HTR-8/SVneo (cell line): ENCODE measurements at places on chromosomes 4 and X.

DNA sequence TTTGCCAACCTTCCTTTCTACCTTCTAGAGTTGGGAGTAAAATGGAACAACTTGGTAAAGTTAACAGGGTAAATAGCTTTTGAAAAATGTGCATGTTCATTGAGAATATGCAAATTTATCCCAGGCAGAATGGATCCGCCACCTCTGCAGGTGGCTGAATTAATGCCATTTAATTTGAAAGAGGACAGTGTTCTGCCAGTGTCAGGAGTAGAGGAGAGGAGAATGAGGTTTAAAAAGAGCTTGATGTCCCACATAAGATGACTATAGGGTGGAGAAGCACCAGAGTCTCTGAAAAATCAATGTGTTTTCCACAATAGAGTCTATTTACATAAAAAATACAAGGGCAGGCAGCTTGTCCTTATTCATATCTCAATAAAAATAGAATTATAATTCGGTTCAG, 1804.3 kb upstream of the PCDH10 start:
- DNase-seq: no peak

DNA sequence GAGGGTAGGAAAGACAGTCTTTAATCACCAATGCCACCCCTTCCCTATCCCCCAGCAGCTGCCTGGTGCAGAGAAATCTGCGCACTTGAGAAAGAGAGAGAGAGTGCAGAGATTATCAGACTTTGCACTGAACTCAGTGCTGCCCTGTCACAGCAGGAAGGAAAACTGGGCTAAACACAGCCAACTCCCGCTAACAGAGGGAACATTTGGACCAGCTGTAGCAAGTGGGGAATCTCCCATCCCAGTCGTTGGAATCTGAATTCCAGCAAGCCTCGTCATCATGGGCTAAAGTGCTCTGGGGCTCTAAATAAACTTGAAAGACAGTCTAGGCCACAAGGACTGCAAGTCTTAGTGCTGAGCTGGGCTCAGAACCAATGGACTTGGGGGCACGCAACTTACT, 168.7 kb downstream of the DLG3 start:
- DNase-seq: no peak

- DNase-seq: no peak
These were observed 40.8 kb downstream of the DCTD start for GRCh38 chr4:182876427-182876826.

GRCh38 chrX:119622356-119623232, 16.4 kb upstream of the NKRF start:
- no peak for DNase-seq

DNA sequence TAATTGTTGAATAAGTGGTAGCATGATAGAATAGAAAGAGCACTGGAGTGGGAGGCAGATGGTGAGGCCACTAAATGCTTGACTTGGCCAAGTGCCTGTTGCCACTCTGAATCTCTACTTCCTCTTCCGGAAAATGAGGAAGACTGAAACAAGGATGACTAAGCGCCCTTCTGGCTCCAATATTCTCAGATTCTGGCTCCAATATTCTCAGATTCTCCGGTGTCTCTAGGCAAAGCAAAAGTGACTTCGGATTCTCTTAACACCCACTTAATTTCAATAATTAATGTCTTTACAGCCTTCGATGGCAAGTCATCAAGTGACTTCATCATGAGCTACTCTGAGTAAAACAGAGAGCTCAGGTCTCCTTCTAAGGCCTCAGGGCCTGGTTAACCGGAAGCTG, 402.2 kb upstream of the FGF13 start:
- no peak for DNase-seq

GRCh38 chrX:38474543-38474942, 86.8 kb upstream of the TSPAN7 start:
- no peak for DNase-seq

- DNase-seq: no peak
These were observed 13.3 kb downstream of the RAB9A start for GRCh38 chrX:13702111-13702789.

DNA sequence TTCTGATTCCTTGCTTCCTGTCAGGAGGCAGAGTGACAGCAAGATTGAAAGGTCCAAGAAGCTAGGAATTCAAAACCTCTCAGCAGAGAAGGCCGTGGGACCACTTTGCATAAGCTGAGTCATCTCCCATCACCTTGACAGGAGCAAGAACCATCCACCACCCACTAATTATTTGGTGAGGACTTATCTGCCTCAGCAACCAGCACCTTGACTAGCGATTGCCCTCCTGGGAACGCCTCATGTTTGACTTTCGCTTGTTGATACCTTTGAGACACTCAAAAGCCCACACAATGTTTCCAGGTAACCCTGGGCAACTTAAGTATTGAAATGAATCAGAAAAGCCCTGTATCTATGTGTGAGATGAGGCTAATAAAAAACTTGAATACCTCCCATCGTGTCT, 233.5 kb upstream of the GYPA start:
- DNase-seq: no peak

DNA sequence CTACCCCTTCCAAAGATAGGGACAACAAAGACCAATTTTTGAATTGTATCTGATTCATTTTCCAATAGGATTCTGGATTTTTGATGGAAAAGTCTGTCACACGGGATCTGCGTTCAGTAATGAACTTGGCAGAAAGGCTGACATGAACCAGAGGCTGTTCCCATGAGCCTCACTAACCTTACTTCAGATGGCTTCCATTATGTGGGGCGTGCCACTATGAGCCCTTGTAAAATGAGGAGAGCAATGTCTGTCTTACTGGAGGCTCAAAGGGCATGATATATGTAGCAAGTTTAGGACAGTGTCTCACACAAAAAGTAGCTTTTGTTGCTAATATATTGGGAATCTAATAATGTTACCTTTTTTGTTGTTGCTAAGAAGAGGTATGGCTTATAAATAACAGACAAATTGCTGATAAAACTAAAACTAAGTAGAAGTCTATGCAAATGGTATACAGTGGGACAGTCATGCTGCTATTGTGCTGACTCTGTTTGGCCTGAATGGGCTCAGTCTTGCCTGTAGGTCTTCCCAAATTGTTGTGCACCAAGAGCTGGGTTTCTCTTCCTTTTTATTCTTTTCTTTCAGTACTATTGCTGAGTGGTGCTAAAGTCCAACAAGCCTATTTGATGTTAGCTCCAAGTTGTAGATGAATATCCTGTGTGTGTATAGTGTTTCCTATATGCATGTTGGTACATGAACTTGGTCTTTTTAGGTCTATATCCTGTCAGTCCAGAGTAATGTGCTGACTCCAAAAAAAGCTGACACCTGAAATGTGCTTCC, 132.1 kb downstream of the SPRY1 start:
- DNase-seq: no peak

DNA sequence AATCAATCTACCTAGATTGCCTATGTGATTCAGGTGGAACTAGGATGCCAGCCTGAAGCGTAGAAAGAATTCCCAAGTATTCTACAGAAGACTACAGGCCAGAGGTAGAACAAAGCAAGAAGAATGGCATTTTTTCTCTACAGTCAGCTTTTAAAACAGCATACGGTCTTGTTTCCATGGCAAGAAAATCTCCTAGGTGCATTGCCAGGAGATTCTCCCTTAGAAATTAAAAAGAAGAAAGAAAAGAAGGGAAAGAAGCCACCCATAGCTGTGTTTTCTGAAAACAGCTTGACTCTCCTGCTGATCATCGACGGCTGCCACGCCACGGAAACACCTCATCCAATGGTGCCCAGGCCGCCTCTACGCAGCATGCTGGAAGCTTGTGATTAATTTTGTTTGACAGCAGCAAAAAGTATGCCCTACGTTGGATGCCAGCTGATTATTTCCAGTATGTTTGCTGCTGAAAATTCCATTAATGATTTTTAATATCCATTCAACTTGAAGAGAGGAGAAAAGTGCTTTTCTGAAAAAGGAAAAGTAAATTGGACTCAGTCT, 24.1 kb downstream of the ANK2 start:
- DNase-seq: no peak

GRCh38 chr4:124433500-124433899, 279.0 kb downstream of the ANKRD50 start:
- DNase-seq: no peak

DNA sequence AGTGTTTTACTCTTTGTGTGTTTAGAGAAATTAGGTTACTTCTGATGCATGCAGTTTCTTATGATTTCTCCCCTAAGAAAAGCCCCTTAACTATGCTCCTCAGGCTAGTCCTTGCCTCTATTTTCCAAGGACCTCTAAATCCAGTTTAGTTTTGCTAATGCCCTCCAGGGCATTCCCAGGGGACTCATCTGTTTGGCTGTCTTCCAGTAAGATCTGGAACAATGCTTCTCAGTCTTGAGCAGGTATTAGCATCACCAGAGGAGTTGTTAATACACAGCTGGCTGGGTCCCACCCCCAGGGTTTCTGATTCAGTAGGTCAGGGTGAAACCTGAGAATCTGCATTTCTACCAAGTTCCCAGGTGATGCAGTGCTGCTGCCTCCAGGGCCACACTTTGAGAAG, 56.9 kb downstream of the OTC start:
- no peak for DNase-seq

GRCh38 chr4:137819964-137820383, 287.7 kb upstream of the PCDH18 start:
- peak; percentile 27 for DNase-seq

- DNase-seq: no peak
These were observed 12.8 kb downstream of the CYP4V2 start for GRCh38 chr4:186204103-186204559.

- no peak for DNase-seq
These were observed 147.1 kb downstream of the CPEB2 start for GRCh38 chr4:15149234-15149838.

- no peak for DNase-seq
These were observed 41.5 kb downstream of the SMARCA5 start for GRCh38 chr4:143554728-143555597.

DNA sequence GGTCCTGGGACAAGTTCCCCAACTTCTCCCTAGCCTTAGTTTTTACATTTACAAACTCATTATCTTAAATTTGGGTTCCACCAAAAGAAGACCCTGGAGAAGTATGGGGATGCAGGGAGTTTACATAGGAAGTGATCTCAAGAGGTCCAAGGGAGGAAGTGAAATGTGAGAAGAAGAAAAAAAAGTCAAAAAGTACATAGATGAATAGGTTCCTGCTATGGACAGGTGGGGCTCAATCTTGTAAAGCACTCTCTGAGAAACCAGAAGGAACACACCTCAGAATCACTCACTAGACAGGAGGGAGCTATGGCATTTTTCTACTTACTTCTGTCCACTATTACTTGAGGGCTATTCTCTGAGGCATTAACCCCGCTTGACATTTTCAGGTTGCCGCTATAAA, 56.6 kb downstream of the ARHGAP6 start:
- no peak for DNase-seq

DNA sequence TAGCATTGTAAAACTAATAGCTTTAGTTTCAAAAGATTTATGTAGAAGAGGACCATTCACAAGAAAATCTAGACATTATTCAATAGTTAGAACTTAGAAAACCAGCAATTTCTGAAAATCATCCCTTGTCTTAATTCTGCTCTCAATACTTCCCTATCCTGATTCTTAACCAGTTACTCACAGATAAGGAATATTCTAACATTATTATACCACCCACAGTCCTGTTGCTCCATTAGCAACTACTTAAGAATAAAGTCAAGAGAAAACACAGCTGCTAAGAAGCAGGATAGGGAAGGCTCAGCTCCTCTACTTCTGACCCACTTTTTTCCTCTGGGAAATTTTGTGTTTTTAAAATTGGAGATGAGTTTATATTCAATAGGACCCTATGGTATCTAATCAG, 47.7 kb downstream of the PHKA1 start:
- no peak for DNase-seq

DNA sequence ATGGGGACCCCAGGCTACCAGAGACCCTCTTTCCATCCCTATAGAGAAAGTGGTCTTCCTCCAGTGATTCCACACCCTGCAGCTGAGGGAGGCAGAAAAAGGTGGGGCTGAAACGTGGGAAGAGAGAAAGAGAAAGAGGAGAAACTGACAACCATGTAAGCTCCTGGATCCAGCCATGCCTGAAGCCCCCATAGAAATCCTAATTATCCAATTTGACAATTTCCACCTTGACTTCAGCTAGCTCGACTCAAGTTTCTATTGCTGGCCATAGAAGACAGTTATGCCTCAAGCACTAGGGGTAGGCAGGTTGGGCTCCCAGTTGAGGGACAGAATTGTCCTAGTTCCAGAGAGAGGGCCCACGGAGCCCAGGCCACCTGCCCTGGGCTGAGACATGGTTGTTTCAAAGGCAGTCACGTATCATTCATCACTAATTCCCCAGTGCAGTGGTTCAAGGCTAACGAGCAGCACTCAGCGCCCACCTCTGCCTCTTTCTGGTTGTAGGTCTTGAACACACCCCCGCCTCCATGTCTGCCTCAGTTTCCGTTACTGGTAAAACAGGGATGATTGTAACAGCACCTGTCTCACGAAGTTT, 39.8 kb upstream of the ASMTL start:
- DNase-seq: no peak

- DNase-seq: no peak
These were observed 5.3 kb upstream of the KIAA1210 start for GRCh38 chrX:119132961-119133360.

DNA sequence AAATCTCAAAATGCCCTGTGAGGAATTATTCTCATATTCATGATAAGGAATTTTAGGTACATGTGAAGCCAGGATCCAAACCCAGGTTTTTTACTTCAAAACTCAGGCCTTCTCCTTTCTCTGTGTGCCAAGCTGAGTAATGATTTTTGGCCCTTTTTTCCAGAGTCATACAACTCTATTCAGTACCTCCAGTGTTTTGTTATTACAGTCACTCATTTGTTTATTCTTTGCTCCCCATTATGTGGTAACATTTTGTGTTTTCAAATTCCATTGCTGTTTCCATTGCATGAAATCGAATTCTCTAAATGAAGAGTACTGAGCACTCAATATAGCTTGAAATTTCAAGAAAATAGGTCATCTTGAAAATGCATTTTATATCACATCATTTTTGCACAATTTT, 315.4 kb downstream of the NR3C2 start:
- DNase-seq: no peak

GRCh38 chr4:117983541-117984365, 50.5 kb upstream of the NDST3 start:
- DNase-seq: no peak

DNA sequence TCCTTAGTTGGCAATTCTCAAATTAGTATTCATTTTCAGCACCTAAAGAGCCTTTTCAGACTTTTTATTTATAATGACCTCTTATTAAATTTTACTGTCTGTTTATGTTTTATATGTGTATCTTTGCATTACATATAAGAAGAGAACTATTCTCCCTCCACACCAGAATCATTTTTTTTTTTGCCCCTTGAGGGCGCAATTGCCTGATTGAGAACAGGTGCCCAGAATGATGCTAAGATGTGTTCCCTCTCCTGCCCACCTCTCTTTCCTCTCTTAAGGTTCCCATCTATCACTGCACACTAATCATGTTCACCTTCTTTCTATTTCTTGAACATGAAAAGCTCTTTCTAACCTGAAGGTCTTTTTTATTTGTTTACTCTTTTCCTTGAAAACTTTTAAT, 44.2 kb upstream of the ADAM29 start:
- DNase-seq: peak; percentile 5
